ENCODE measurements at places on chromosomes 2 and 18.

DNA sequence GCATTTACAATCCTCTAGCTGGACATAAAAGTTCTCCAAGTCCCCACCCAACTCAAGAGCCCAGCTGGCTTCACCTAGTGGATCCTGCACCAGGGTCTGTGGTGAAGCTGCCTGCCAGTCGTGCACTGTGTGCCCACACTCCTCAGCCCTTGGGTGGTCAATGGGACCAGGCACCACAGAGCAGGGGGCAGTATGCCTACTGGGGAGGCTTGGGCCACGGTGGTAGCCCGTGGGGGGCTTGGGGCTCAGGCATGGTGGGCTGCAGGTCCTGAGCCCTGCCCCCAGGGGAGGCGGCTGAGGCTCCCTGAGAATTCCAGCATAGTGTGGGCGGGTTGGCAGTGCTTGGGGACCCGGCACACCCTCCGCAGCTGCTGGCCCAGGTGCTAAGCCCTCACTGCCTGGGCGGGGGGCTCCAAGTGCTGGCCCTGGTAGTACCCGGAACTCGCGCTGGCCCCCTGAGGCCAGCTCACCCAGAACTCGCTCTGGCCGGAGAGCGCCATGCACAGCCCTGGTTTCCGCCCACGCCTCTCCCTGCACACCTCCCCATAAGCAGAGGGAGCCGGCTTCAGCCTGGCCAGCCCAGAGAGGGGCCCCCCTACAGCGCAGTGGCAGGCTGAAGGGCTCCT lies 1473.4 kb downstream of the SUCLG1 start:
- DNase-seq = no peak

GRCh38 chr18:56795381-56795780 lies 144.2 kb downstream of the WDR7 start:
- DNase-seq = no peak

DNA sequence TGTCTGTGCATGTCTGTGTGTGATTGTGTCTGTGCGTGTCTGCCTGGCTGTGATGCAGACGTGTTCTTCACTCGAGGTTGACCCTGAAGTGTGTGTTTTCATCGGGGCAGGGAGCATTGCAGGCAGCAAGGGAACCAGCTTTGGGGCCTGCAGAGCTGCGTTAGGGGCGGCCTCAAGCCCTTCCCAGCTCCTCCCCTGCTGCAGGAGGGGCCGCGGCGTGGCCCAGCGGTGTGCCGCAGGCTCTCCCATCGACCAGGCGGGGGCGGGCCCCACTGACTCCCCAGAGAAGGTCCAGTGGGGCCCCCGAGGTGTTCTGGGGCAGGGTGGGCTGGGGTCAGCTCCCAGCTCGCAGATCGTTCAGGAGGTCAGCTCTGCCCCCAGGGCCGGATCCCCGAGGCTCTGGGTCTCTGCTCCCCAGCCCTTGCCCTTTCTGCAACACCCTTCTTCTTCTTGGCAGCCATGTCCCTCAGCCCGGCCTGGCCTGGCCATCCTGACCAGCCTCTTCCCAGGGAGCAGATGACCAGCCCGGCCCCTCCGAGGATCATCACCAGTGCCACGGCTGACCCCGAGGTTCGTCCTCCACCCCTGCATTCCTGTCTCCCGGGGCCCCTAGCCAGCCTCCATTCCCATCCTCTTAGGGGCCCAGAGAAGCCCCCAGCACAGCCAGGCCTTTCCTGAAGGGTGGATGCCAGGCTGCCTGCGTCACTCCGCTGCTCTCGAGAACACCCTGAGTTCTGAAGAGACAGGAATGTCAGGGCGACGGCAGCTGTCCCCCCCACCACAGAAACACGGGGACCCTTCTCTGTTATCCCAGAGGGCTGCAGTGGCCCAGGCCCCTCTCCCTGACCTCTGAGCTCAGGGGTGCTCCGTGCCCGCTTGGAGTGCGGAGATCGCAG lies 11.1 kb upstream of the KLHL30 start:
- no peak for DNase-seq

GRCh38 chr2:144414324-144414845 lies 105.5 kb downstream of the ZEB2 start:
- peak; percentile 16 for DNase-seq

- DNase-seq = no peak
Measured at GRCh38 chr2:190186238-190186637, 123.7 kb upstream of the MSTN start.

DNA sequence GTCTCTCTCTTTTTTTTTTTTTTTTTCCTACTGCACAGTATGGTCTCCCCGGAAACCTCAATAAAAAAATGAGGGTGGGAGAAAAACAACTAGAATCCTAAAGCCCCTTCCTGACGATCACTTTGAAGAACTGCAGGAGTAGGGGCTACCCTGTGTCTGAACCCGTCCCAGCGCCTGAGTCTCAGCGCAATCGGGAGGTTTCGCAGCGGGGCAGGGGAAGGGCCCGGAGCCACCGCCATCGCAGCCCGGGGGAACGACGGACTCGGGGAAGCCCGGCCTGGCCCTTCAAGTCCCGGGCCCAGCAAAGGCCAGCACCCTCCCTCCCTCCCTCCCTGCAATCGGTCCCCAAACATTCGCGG lies 411 bp downstream of the NARS1 start:
- no peak for DNase-seq

DNA sequence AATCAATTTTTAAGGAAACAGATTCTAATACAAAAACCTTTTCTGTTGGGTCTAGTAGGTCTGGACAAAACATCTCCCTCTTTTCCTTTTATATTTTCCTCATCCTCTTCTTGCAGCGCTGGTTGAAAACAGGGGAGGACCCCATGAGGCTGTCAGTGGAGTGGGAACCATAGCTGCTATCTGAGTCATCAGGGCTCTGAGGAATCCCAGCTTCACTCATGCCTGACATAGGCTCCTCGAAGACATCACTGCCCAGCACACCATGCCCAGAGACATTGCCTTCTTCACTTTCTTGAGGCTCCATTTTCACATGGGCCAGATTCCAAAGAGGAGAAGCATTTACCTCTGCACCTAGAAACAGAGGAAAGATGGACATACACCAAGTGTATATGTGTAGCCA lies 10.0 kb downstream of the SUPT7L start:
- no peak for DNase-seq

GRCh38 chr2:223724861-223725260 lies 112.5 kb downstream of the AP1S3 start:
- no peak for DNase-seq

DNA sequence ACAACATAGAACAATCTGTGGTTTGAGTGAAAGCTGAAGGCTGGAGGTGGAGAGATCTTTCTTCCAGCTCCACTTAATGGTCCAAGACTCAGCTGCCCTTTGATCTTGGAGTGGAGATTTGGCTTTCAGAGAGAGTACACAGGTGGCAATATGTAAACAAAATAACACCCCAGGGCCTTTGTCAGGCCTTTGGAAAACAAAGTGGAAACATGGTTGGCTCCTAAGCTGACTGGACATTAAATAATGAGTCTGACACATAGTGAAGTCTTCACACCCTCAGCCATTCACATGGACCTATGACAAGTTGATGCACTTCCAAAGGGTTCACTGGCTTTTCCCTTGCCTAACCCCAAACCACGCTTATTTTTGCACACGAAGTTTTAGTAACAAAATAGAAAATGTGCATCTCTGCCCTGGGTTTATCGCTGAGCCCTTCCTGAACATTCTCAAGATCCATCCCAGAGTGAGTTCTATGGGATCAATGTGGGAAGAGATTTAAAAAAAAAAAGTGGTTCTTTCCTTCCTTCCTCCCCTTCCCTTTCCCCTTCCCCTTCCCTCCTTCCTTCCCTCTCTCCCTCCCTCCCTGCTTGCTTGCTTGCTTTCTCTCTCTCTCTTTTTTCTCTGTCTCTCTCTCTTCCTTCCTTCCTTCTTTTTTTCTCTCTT lies 201.3 kb upstream of the NT5C1B start:
- no peak for DNase-seq

GRCh38 chr2:152542995-152543481 lies 174.2 kb downstream of the PRPF40A start:
- no peak for DNase-seq
